A549 treated with ZK216348 at 1 μM for 4 hours (cell line): ENCODE measurements at places on chromosomes 7 and 10. TPM values are rescaled to one million over a fixed set of nuclear protein-coding genes. Genes with fewer than 3 reads are reported as not detected.

The RNLS gene
- total RNA-seq, result 7.2 to 9.4 TPM (median 8.1 TPM) in 5 replicates

The CWF19L1 gene
- 19.9 to 27.3 TPM (median 22.2 TPM) in 5 replicates for total RNA-seq

The TRIM4 gene
- total RNA-seq, result 23.0 to 34.7 TPM (median 27.0 TPM) in 5 replicates

The MMP21 gene
- not detected in 5 replicates for total RNA-seq

The SHOC2 gene
- total RNA-seq, result 11.8 to 24.1 TPM (median 19.5 TPM) in 5 replicates

The FAM237B gene
- not detected in 5 replicates for total RNA-seq

The CPEB3 gene
- total RNA-seq, result 0.12 to 0.52 TPM (median 0.39 TPM) in 5 replicates
